NCI-H460 (cell line): ENCODE measurements at places on chromosomes 3 and 15.

DNA sequence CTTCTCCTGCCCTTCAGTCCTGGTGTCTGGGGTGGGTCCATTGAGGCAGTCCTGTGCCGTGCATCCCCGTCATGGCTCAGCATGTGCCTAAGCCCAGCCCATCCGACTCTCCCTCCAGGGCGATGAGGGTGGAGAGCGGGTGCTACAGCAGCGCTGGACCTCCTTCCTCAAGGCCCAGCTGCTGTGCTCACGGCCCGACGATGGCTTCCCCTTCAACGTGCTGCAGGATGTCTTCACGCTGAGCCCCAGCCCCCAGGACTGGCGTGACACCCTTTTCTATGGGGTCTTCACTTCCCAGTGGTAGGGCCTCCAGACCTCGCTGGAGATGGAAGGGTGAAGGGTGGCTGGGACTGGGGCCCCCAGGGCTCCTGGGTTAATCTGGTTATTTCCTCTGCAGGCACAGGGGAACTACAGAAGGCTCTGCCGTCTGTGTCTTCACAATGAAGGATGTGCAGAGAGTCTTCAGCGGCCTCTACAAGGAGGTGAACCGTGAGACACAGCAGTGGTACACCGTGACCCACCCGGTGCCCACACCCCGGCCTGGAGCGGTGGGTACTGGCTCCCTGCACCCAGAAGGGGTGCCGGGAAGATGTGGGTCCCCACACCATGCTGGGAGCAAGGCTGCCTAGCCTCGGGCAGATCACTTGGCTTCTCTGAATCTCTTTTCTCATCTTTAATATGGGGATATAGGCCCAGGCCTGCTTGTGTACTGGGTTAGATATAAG lies 10.1 kb downstream of the CIB1 start:
- DNase-seq = no peak

- DNase-seq = no peak
Measured at GRCh38 chr3:194194757-194195085, 58.8 kb downstream of the HES1 start.

DNA sequence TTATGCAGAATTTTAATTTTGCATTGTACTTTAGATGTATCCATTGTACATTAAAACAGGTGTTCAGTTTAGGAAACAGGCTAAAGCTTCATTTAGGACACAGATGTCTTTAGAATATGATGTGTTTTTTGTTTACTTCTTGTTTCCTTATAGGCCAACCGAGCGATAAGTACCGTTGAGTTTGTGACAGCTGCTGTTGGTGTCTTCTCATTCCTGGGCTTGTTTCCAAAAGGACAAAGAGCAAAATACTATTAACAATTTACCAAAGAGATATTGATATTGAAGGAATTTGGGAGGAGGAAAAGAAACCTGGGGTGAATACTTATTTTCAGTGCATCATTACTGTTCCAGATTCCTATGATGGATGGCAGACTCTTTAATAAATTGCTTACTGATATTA lies 29.4 kb downstream of the PLAAT1 start:
- DNase-seq = no peak

DNA sequence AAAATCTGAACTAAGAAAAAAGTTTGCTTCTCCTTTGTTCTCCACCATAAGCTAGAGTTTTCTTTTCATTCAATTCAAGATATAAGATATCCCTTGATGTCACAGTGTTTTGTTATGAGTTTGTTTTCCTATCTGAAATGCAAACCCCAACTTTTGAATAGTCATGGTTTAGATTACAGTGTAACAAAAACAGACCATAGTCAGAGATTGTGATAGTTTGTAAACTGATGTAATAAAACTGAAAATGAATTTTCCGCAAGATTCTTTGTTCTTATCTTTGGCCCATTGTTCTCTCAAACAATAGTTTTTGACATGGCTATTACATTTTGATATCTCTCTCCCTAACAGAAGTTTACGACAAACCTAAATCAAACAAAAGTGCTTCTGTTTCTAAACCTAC lies 121.7 kb upstream of the GADL1 start:
- DNase-seq = no peak

GRCh38 chr3:117079997-117080396 lies 370.4 kb downstream of the TUSC7 start:
- DNase-seq = no peak
